Activated effector memory CD4-positive, alpha-beta T cell treated with Interleukin-2 at 50 U/mL for 16 hours (primary cell): ENCODE measurements at places on chromosomes 7 and 10.

DNA sequence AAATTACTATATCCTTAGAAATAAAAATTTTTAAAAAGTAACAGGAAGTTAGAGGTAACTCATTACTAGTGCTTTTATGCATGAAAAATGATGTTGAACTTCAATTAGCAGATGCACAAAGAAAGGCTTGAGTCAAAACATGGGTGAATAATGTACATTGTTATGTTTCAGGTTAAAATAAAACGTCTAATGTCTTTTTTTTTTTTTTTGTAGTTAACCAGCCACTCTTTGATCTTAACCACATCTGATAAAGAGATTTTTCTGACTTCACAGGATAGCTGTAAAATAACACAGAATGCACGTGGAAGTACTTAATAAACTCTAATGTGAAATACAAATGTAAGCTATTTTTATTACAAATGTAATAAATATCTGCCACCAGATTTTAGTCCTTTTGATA lies 61.7 kb downstream of the GSAP start:
- no peak for DNase-seq

DNA sequence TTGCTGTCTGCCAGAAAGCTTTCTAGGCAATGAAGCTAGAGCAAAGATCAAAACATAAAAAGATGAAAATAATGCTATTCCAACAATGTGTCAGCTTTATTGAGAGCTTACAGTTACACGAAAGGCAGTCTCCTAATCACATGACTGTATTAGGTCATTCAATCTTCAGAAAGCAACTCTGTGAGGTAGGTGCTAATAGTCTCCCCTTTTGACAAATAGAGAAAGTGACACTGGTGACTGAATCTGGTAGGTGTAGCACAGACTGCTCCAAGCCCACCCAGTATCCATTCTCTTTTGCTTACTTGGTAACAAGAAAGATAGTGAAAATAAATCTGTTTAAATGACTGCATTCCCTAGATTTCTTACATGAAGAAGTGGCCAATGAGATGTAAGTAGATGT lies 58.8 kb downstream of the DGKB start:
- DNase-seq = no peak

DNA sequence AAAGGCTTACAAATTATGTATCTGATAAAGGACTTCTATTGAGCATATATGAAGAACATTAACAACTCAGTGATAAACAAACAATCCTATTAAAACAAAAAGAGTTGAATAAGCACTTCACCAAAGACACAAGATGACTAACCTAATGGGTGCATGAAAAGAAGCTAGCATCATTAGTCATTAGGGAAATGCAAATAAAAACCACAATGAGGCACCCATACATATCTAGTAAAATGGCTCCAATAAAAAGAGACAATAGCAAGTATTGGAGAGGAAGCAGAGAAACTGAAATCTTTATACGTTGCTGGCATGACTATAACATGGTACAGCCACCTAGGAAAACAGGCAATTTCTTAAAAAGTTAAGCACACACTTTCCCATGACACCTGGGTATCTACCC lies 77.6 kb upstream of the ZMIZ1 start:
- no peak for DNase-seq

GRCh38 chr7:13882051-13882450 lies 107.4 kb downstream of the ETV1 start:
- DNase-seq = no peak

DNA sequence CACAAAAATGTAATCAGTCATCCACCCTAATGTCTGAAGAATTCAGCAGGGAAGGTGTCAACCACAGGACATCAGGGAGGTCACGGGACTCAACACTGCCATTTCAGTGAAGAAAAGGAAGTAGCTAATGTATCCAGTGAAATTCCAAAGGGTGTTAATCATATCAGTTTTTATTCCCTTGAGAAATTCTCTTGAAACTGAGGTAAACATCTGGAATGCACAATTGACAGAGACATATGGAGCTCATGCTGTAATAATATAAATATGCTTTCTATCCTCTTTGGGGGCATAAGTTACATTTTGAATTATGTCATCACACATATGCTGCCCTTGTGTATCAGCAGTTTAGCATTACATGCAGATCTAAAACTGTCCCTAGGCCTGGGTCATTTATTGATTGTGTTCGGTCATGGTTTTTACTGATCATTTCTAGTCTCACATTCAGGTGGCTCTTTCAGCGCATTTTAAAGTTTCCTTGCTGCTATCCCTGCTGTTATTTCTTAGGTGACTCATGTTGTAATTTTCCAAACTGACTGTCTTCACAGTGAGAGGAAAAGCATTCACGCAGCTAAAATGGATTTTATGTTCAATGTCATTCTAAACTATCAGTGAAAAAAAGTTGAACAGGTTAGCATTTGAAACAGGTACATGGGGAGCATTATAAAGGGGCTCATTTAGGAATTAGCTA lies 273.9 kb downstream of the TSPAN12 start:
- no peak for DNase-seq

DNA sequence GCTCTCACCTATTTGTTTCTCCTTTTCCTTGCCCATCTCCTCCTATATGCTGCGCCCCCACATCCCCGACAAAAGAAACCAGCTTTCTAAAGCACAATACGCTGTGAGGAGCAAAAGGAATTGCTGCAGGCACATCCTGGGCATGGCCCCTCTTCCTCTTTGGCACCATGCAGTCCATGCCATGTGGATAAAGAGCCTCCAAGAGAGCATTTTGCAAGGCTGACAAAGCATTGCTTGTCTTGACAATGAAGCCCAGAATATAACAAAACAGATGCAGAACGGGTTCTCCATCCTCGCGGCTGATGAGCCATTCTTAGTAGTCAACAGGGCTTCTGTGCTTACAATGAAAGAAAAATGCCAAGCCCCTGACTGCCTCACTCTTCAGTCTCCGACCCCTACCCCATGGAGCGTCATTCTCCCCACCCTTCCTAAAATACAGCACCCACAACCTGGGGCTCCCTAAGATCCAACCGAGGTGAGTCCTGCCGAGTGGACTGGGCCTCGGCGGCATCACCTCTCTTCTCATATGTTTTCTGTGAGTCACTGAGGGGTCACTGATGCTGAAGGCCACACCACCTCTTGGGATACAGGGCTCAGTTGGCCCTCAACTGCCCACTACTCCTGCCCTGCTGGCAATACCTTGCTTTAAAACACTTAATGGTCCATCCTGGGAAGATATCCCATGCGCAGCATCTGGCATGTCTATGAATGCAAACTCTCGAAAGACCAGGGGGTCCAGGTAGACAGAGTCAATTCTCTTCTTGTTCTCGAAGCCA lies 47.5 kb downstream of the GSDME start:
- DNase-seq = no peak

DNA sequence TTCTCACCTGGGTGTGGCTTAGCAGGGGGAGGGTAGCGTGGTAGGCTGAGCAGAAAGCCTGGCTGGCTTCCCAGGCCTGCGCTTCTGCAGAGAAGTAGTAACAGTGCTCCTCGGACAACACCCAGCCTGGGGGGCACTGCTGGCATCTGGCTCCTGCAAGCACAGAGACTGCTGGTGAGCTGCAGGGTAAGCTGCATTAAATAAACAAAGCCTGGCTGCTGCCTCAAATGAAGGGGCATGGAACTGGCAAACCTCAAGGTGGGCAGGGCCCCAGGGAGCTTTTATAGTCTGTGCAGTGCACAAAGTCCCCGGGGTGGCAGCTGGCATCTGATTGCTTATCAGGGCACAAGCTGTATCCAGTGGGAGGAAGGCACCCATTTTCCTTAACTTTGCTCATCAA lies 3.9 kb downstream of the KLRG2 start:
- no peak for DNase-seq

GRCh38 chr7:84744385-84744784 lies 442.5 kb downstream of the SEMA3D start:
- no peak for DNase-seq

- DNase-seq = no peak
Measured at GRCh38 chr7:19305698-19306097, 160.5 kb upstream of the FERD3L start.

DNA sequence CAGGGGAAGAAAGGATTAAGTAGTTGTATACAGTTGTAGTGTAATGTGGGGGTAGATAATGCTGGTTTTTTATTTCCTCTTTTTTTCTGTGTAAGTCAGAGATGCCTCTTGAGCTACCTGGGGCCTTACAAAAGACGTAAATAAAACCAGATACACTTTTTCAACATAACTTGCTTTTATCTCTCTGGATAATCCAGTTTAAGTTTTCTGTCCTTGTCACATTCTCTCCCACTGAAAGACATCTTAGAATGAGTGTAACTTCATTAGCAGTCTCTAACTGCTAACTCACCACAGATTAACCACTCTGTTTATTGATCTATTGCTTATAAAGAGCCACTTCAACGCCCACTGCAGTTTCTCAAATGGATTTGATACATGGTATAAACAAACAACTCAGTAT lies 64.1 kb upstream of the LRRN3 start:
- DNase-seq = no peak

- no peak for DNase-seq
Measured at GRCh38 chr7:26074919-26075318, 77.1 kb upstream of the NFE2L3 start.

- no peak for DNase-seq
Measured at GRCh38 chr7:55552320-55553023, 19.8 kb downstream of the VOPP1 start.

DNA sequence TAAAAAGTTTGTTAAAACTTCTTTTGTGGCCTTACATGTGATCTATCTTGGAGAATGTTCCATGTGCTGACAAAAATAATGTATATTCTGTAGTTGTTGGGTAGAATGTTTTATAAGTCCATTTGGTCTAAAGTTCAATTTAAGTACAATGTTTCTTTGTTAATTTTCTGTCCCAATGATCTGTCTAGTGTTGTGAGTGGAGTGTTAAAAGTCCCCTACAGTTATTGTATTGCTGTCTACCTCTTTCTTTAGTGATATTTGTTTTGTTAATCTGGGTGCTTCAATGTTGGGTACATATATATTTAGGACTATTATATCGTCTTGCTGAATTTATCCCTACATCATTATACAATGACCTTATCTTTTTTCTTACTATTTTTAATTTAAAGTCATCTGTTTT lies 6.9 kb downstream of the TMEM140 start:
- DNase-seq = no peak

GRCh38 chr10:37566332-37566731 lies 291.1 kb downstream of the ZNF248 start:
- DNase-seq = no peak

DNA sequence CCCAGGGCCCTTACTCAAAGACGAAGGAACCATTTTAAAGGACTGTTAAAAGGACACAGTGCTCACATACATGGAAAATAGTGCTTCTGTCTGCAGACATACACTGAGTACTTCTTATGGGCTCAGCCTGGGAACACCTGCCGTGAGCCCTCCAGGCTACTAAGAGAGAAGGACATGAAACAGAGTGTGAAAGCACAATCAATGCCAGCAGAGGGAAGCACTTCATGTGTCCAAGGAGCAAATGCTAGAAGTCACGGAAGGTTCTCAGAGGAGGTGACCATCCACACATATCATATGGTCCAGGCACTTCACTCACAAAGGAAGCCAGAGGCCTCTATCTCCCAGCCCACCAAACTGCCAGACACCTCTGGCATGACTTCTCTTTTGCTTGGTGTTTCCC lies 15.5 kb downstream of the ELMO1 start:
- DNase-seq = no peak

GRCh38 chr10:111784946-111785465 lies 398.6 kb downstream of the GPAM start:
- no peak for DNase-seq

DNA sequence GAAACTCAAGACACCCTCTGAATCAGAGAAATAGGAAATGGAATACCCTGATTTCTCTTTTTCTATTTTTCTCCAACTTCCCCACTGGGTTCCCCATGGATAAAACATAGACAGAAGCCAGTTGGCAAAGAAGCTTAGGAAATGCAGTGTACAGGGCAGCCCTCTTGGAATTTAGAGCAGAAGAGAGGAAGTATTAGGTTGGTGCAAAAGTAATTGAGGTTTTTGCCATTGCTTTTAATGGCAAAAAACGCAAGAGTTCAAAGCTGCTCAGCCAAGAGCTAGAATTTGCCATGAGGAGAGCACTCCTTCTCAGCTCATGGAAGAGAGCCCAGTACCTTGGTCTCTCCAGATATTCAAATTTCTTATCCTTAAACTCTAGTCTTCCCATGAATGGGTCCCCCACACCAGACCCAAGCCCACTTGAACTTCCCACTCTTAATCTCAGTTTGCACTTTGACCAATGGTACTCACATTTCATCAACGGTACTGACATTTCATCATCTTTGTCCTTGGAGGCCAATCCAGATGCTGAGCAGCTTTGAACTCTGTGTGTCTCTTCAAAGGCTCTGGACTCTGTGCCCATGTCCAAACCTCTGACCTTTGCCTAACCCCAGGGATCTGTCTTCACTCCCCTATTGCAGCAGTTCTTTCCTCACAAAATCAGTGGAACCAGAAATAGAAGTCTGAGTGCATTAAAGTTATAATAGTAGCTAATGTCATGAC lies 73.2 kb upstream of the PPP1R3C start:
- no peak for DNase-seq

GRCh38 chr10:51241461-51241860 lies 167.2 kb downstream of the PRKG1 start:
- DNase-seq = no peak

GRCh38 chr7:110775046-110775445 lies 315.9 kb upstream of the LRRN3 start:
- DNase-seq = no peak

GRCh38 chr7:97005183-97006054 lies at the start of gene DLX6:
TSS of gene DLX6 (plus strand) at chr7:97005553. CDS start at chr7:97005978, 425 bp downstream.
- DNase-seq = no peak

DNA sequence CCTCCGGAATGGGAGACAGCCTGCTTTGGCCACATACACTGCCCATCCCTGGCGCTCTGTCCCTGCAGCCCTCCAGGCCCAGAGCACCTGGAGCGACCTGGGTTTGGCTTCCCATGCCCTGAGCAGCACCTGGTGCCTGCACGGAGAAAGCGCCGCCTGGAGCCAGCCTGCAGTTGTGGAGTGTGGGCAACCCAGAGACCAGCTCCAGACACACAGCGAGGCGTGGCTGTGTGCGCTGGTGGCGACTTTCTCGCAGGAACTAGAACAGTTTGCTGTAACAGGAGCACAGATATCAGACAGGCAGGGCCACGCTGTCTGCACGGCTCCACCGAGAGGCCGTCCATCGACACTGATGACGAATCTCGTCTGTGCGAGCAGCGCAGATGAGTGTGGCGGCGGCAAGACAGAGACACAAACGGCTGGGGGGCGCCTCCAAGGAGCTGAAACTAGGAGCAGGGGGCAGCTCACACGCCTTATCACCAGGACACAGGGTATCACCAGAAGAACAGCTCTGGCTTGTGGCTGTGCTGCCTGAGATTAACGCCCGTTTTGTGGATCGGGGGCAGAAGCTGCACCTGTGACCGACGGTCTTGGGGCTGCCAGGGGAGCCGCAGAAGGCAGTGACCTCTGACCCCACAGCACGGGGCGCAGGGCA lies 275.3 kb downstream of the DNAJB6 start:
- DNase-seq = no peak

DNA sequence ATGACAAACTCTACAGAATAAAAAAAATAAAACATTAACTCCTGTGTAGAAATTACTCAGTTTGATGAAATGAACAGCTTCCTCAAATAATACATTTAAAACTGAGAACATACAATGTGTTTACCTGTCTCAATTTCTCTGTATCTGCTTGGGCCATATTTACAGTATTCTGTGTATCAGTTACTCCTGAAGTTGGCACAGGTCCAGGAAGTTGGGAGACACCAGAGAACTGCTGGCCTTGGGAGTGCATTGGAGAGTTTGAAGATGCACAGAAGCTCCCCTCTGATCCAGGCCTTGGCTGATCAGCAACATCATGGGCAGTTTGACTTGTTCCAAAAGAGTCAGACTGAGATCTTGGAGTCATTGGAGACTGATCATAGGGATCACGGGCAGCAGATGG lies 155.1 kb downstream of the GALNT11 start:
- DNase-seq = no peak
